ENCODE measurements at places on chromosomes 12 and 14.

GRCh38 chr12:67222302-67222701 lies 46.9 kb upstream of the CAND1 start:
- DNase-seq = no peak

GRCh38 chr12:92275443-92276154 lies 130.0 kb upstream of the BTG1 start:
- no peak for DNase-seq

DNA sequence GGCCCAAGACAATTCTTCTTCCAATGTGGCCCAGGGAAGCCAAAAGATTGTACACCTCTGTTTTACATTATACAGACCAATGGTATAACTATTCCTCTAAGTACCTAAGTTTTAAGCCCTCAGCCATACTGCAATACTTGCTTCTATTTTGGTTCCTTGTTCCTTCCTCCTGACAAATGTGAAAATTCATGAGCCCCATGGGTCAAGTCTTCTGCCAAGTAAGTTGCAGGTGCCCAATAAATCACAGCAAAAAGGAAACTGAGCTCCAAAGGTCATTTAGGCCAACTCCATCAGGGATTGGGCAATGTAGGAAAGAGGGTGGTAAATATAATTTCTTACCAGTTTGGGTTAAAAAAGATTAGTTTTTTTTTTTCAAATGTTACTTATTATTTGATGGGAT lies 57.7 kb upstream of the NPFF start:
- DNase-seq = no peak

GRCh38 chr12:10395390-10395998 lies 5.7 kb upstream of the KLRK1 start:
- no peak for DNase-seq

GRCh38 chr12:53258541-53259539 lies 9.3 kb upstream of the ESPL1 start:
- no peak for DNase-seq

GRCh38 chr12:95755261-95755865 lies 35.2 kb downstream of the NTN4 start:
- no peak for DNase-seq

- DNase-seq = no peak
These were observed 1.5 kb upstream of the B3GNT4 start for GRCh38 chr12:122202017-122202416.

DNA sequence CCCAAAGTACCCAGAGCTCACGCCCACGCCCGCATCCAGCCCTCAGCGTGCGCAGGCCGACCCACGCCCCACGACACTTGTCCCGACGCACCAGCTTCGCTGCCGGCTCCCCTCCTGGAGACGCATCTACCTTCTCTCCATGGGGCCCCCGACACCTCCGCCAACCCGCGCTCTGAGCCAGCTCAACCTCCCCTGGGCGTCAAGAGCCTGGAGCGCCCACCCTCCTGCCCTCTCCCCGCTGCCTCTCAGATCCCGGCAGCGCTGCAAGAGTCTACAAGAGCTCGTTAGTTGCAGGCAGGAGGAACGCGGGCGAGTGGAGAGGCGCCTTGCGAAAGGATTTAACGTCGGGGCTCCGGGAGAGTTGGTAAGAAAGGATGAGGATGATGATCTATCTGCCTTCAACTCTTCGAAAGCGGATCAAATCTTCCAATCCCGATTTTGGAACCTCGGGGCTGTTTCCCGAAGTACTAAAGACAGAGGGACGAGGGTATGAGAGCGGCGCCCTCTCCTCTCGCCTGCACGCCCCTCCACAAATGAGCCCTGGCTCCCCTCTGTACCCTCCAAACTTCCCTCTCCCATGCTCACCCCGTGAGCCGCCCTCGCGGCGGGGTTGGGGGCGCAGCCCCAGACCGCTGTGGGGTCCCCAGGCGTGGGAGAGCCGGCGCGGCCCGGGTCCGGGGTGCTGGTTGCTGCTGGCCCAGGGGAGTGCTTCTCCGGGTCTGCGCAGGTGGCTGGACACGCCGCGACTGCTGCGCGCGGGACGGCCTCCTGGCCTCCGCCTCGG lies 979 bp downstream of the LTBP2 start:
- DNase-seq = no peak

GRCh38 chr12:68326716-68327115 lies 5.4 kb downstream of the MDM1 start:
- no peak for DNase-seq

GRCh38 chr12:116443821-116444589 lies 115.2 kb upstream of the MAP1LC3B2 start:
- no peak for DNase-seq

DNA sequence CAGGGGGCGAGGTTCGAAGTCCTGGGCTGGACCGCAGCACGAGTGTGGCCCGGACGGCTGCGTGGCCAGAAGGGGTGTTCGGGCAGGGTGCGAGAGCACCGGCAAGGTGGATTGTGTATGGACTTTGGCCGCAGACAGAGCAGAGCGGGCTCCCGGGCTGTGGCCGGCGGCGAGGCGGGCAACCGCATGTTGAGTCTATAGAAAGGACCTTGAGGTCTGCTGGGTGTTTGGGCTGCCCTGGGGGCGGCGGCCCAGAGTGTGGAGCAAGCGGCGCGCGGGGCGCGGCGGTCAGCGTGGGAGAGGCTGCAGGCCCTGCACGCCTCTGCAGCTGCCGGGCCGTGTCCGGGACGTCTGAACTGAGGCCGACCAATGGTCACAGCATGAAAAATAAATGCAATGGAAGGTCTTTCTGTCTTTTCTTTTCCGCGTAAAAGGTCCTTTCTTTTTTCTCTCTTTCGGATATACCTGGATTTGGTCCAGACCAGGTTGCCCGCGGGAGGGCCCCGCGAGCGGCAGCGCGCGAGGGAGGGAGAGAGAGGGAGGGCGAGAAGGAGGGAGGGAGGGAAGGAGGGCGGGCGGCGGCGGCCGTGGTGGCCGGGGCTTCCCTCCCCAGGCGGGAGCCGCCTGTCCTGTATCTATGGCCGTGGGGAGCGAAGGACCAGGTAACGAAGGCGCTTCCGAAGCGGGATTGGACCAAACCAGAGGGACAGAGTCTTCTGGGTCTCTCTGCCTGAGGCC lies 5.5 kb upstream of the HOXC9 start:
- DNase-seq = no peak

GRCh38 chr14:104602315-104602932 lies 2.1 kb downstream of the TMEM179 start:
- no peak for DNase-seq

GRCh38 chr12:78963439-78964227 lies 99.1 kb downstream of the SYT1 start:
- DNase-seq = no peak

DNA sequence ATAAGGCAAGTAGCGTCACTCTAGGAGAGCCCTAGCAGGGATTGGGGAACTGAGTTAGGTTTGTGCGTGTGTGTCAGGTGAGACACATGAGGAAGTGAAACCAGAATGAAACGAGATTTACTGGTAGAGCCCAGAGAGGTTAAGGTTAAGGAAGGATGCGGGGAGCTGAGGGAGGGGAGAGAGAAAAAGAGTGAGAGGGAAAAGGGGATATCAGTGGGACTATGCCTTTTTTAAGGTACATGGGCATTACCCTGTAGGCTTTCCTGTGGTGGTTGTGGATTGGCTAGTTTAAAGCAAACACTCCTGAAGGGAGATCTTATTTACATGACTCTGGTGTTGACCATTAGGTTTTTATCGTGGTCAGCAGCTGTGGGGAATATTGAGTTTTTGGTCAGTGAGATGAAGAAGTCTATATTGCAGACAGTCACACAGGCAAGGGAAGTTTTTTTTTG lies 13.9 kb downstream of the ZDHHC17 start:
- DNase-seq = no peak

DNA sequence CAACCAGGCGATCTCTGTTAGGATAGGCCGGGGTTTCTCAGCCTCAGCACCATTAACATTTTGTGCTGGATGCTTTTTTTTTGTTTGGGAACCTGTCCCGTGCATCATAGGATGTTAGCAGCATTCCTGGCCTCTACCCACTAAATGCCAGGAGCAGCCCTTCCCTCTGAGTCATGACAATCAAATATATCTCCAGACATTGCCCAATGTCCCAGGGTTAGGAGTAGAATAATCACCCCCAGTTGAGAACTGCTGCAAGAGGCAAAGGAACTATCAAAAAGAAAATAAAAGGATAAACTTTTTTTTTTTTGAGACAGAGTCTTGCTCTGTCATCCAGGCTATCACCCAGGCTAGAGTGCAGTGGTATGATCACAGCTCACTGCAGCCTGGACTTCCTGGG lies 76.0 kb downstream of the ACACB start:
- no peak for DNase-seq

DNA sequence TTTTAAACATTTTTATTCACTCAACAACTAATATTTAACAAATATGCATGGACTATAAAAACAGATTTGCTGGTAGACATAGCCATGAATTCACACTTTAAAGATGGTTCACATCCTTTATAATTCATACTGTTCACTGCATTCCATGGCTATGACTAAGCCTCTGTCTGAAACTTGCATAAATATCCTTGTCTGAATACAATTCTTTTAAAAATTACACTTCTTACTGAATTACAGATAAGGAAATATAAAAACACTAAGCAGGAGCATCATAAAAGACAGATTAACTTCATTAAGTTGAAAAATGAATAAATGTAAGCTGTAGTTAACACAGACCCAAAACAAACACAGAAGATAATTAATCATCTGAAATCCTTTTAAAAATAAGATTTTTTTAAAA lies 53.8 kb downstream of the GXYLT1 start:
- DNase-seq = no peak

- DNase-seq = no peak
These were observed 142.5 kb upstream of the LMNTD1 start for GRCh38 chr12:25695574-25695973.

- DNase-seq = no peak
These were observed 191.2 kb upstream of the SSTR1 start for GRCh38 chr14:38016497-38016896.

DNA sequence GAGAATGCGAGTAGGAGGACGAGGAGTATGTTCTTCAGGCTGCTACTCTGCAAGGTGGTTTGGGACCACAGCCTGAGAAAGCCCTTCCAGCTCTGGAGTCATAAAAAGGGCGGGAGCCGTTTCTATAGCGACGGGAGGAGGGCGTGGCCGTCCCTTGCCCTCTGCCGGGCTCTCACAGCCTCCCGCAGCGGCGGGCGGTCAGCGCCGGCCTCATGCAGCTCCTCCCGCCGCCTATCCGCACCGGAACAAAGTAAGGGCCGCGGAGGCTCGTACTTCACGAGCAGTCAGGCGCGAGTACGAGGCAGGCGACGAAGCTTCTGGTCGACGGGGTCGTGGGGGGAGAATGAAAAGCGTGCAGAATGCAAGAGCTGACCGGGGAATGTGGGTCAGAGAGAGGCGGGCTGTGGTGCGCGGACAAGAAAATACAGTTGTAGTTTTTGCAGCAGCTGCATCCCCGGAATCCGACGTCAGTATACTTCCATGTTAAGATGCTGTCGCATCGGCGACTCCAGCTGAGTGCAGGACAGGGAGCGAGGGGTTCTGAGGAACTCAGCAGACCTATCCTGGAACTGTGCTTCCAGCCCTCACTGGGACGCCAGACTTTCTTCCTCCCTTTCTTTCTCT lies at the start of gene DYRK4:
DYRK4 (plus strand) TSS at position 175 of the 624 bp plus-strand sequence; CDS start at position 213, 38 bp downstream.
- peak; percentile 56 for DNase-seq

- peak; percentile 52 for DNase-seq
These were observed 65.3 kb downstream of the IFT43 start for GRCh38 chr14:76050797-76051392.

DNA sequence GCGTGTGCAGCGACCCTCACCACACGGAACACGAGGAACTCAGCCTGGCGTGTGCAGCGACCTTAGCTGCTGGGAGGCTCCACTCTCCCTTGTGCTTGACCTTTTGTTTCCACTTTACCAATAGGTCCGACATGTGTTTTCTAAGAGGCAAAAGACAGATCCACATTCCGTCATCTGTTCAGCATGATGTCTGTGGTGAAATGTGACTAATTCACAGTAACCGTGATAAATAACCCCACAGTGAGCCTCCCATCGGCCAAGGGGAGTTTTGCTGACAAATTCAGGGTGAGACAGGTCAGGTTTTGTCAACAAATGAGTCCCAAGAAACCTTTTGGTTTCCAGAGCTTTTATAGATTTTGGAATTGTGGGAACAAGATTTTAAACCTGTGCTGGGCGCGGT lies 55.9 kb downstream of the MOK start:
- DNase-seq = no peak

GRCh38 chr14:76011930-76012329 lies 26.4 kb downstream of the IFT43 start:
- no peak for DNase-seq

GRCh38 chr14:59969319-59969718 lies 49.4 kb downstream of the LRRC9 start:
- DNase-seq = no peak

- no peak for DNase-seq
These were observed 6.4 kb downstream of the HSP90AA1 start for GRCh38 chr14:102080183-102081080.

DNA sequence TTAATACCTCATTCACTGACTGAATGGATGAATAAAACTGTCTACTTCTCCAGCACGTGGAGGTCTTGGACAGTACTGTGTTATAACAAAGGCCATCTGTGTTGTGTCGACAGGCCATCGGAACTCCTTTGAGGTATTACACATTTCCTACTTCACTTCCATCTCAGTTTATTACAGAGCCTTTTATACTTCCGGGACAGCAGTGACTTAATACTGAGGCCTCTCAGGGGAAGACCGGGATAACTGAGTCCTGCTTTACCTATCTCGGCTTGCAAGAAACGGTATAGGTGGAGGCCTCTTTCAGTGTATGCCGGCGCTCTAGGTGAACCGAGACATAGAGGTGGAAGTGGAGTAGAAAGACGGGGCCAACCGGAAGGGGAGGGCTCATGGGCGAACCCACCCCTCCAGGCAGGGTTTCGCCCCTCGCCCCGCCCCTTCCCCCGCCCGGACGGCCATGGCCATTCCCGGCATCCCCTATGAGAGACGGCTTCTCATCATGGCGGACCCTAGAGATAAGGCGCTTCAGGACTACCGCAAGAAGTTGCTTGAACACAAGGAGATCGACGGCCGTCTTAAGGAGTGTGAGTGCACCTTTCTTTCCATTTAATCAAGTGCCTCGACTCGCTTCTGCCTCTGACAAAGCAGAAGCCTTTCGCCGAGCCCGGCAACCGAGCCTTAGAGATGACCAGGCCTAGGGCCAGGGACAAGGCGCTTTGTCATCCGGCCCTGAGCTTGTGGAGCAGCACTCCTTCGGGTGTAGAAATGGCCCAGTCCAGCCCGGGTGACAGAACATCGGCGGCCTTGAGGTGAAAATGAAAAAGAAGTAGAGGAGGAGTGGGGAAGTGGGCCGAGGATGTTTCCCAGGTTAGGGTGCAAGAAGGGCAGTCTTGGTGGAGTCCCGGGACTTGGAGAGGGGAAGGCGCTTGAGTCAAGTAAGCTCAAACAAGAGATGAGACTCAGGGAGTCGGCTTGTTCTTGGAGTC lies at the start of gene PSMC6:
PSMC6 (plus strand) TSS at position 477 of the 983 bp plus-strand sequence; CDS start at position 497, 20 bp downstream.
- peak; percentile 68 for DNase-seq

DNA sequence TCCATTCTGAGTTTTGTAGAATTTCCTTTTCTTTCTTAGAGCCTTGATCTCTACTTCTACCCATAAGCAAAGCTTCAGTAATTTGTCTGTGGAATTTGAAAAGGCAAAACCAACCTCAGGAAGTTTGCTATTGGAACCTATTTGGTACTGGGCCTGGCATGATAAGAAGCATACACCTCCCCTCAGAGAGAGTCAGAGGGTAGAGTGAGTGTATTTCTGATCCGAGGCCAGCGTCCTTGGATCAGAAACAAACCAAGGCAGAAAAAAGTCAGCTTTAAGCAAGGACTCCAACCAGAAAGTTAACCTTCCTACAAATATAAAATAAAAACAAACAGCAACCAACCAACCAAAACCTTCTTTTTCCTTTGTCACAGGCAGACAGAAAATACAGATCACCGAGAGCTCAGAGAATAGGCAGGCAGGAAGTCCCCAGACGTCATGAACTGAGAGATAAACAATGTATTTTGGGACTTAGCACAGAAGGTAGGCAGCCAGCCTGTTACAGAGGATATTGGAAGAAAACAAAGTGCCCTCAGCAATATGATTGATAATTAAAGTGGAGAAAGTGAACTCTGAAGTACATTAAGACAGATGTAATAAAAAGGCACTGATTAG lies 141.5 kb downstream of the NEDD1 start:
- no peak for DNase-seq
